ENCODE measurements at places on chromosomes 2 and 18. TPM values are rescaled to one million over a fixed set of nuclear protein-coding genes. Genes with fewer than 3 reads are reported as not detected.

Gene SNORC
- 4.3 TPM for total RNA-seq

Gene DQX1
- 0.83 TPM for total RNA-seq

Gene UCN
- 0.40 TPM for total RNA-seq

Gene SPP2
- not detected for total RNA-seq

Gene SLC9A2
- total RNA-seq, result 0.33 TPM

Gene CRYGD
- not detected for total RNA-seq

Gene TNS1
- 20.0 TPM for total RNA-seq

Gene TDRD15
- not detected for total RNA-seq

Gene DSG4
- not detected for total RNA-seq

Gene ST3GAL5
- total RNA-seq, result 12.0 TPM

Gene ACMSD
- 0.33 TPM for total RNA-seq

Gene MREG
- total RNA-seq, result 30.1 TPM

Gene EFEMP1
- 183 TPM for total RNA-seq

Gene FAM237A
- total RNA-seq, result not detected

Gene RNF152
- total RNA-seq, result 14.9 TPM

Gene RESP18
- not detected for total RNA-seq

Gene CHRNA1
- not detected for total RNA-seq

Gene MBD5
- total RNA-seq, result 40.8 TPM

Gene APLF
- total RNA-seq, result 4.8 TPM

Gene ZNF516
- total RNA-seq, result 36.0 TPM

Gene GALNT3
- 61.1 TPM for total RNA-seq

Gene AQP4
- total RNA-seq, result not detected
